ENCODE measurements at places on chromosomes 4 and X.

- no peak for DNase-seq
Observed at GRCh38 chrX:96700625-96701024, 16.0 kb downstream of the DIAPH2 start.

DNA sequence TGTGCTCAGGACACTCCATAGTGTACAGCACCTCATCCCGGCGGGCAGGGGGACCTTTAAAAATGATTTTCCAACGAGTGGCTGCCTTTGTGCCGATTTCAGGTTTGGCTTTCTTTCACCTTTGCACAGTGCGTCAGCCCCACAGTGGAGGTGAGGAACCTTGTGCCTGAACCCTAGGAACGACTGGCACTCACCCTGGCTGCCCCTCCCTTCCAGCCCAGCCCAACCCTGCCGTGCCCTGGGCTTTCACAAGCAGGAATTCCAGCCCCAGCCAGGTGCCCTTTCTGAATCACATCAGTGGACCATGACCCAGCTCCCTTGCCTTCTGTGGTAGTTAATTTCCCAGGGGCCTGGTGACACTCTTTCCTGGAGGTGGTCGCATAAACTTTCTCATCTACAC is 1.3 kb downstream of the TMEM164 start:
- no peak for DNase-seq

DNA sequence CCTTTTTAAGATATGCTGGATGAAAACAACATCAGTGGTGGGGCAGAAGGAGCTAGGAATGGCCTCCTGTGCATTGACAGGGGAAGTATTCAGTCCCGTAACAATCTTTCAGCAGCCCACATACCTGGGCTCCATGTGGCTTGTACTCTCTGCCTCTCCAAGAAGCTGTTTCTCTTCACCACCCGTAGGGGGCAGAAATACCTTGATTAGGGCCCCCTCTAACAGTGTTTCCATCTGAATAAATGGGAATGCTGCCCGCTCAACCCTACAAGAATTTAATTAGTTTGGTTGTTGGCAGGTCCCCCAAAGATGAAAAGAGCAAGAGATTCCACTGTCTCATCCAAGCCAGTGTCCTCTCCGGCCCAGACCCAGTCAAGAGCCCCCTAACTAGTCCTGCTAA is 155.2 kb downstream of the SMIM20 start:
- DNase-seq = no peak

DNA sequence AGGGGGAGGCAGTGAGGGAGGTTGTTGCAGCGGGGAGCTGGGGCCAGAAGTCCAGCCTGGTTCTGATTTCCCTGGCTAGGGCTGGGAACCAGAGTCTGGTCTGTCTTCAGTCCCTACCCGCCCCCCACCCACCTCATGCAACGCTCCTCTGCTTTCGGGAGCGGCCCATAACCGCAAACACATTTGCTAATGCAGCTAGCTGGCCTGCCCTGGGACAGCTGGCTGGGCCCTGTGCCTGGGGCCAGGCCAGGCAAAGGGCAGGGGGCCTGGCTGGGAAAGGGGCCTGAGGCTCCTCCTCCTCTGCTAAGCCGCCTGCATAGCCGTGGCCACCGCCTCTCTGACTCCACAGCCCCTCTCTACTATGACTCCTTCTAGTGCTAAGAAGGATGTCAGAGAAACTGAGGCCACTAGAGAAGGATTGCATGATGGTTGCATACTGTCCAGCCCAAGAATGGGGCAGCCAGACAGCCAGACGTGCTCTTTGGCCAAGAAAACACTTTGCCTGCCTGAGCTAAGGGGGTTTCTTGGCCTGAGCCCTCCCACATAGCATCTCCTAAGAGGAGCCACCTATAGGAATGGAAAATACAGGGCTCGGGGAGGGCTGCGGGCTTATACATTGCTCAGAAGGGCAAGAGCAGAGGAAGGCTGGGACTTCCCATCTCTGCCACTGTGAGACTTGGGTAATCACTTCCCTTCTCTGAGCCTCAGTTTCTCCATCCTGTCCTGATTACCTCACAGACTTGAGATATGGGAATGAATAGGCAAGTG is 76.9 kb downstream of the PJA1 start:
- DNase-seq = no peak

- no peak for DNase-seq
Observed at GRCh38 chr4:23855912-23856605, 33.8 kb downstream of the PPARGC1A start.

GRCh38 chr4:100428051-100428450 is 89.8 kb downstream of the EMCN start:
- DNase-seq = no peak

DNA sequence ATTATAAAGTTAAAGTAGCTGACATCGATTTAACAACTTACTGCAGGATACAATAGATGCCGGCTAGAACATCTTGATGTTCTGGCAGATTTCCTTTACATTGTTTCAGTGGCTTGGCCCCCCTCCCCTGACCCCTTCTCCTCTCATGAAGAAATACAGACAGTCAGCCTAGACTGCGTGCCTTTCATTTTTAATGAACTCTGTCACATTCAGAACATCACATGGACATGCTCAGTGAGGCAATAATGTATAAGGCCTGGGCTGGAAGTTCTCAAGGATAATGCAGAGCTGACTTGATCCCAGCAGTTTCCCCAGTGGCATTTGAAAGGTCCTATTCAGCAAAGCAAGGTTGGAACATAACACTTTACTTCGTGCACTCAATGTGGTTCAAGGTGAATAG is 239.2 kb downstream of the ANK2 start:
- no peak for DNase-seq

DNA sequence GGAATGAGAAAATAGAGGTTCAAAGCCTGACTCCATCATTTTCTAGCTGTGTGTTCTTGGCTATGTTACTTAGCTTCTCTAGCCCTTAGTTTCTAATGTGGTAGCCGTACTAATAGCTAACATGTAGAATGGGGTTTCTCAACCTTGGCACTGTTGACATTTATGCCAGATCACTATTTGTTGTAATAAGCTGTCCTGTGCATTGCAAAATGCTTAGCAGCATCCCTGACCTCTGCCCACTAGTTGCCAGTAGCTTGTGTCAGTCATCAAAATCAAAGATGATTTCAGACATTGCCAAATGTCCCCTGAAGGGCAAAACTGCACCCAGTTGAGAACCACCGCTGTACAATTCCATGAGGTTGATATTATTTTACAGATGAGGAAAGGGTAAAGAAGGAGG is 18.3 kb upstream of the ADAMTS3 start:
- DNase-seq = no peak
